ENCODE measurements at places on chromosomes 2 and 18.

- DNase-seq: no peak
Observed at GRCh38 chr2:217479566-217479965, 523.2 kb downstream of the TNS1 start.

- no peak for DNase-seq
Observed at GRCh38 chr2:239910404-239910803, 114.7 kb downstream of the NDUFA10 start.

- DNase-seq: no peak
Observed at GRCh38 chr2:71787476-71788185, 334.3 kb downstream of the DYSF start.

GRCh38 chr2:149122516-149122915 is 84.0 kb downstream of the LYPD6B start:
- DNase-seq: no peak

- DNase-seq: no peak
Observed at GRCh38 chr2:132731441-132731840, 61.4 kb upstream of the LYPD1 start.

DNA sequence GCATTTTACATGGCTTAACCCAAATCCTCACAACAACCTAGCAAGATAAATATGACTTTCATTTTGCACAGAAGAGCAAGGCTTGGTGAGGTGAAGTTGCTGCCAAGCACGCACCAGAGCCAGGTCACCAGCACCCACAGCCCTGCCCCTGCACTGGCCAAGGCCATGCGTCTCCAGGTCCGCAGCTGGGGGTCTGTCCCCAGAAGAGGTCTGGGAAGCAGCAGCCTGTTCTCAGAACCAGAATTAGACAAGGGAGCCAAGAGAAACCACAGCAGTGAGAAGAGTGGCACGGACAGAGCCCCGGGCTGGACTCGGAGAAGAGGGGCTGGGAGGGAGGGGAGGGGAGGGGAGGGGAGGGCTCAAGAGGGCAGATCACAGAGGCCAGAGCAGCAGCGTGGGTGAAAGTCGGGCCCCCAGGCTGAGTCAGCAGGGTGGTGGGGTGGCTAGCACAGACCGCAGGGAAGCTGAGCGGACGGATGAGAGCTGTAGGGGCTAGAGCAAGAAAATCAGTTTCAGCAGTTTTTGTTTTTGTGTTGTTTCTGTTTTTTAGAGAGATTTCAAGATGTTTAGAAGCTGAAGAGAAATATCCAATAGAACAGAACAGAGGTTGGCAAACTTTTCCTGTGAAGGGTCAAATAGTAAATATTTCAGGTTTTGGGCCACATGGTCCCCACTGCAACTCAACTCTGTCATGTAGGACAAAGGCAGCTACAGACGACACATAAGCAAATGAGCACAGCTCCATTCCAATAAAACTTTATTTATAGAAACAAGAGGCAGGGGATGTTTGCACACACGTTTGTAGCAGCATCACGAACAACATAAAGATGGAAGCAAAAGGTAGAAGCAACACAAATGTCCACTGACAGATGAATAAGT is 7.4 kb upstream of the MTERF4 start:
- DNase-seq: no peak

DNA sequence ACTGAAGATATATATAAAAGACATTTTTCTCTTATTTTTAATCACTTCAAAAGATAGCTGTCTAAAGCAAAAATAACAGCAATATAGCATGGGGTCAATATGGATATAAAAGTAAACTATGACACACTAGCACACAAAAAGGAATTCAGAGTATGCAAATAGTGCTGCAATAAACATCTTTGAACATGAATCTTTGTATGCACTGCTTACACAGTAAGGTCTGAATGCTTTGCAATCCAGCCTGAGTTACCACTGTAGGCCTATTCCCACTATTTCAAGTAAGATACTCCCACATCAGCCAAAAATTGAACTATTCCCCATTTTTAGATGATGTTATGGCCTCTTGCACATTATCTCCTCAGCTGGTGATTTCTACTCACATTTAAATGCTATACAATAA is 27.4 kb upstream of the ERCC3 start:
- no peak for DNase-seq

- DNase-seq: no peak
Observed at GRCh38 chr18:72325307-72325706, 218.8 kb downstream of the CBLN2 start.

DNA sequence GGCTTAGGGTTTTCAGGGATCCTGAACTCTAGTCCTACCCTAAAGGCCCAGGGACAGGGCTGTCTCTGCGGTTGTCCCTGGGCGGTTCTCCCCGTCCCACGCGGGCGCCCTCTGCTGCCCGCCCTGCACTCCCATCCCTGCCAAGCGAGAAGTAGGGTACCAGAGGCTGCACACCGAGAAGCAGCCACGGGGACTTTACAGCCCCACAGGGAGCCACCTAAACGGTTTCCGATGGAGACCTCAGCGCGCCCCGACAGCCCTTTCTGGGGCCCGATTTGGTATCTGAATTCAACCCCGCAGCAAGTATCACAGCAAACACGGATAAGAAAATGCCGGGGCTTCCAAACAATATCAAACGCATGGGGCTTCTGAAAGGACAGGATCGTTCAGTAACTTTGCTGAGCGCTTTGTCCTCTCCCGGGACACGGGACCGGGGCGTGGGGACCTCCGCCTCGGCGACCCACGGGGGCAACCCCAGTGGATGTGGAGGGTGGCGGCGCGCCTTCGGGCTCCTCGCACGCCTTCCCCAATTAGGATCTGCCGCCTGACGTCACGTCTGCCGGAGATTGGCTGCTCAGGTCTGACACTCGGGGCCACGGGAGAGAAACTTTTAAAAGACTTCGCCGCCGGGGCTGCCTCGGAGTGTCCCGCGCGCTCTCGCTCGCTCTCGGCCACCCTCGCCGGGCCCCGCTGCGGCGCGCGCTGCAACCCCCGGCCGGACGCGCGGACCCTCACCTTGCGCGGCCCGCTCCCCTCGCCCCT is at the start of gene LTBP1:
LTBP1 (plus strand) TSS at position 640 of the 762 bp plus-strand sequence. CDS start 372 bp downstream, outside the sequence.
- DNase-seq: no peak

DNA sequence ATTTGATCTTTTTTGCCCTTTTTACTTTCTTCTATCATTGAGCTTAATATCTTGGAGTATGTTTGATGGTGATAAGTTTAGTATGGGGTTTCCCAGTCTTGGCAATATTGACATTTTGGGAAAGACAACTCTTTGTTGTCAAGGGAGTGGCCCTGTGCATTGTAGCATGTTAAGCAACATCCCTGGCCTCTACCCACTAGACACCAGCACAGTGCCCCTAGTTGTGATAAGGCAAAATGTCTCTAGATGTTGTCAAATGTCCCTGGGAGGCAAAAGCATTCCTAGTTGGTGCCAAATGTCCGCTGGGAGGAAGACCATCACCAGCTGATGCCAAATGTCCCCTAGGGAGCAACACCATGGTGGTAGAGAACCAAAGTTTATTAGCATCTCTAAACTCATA is 28.2 kb downstream of the GULP1 start:
- no peak for DNase-seq

GRCh38 chr2:74037379-74037860 is 52.7 kb downstream of the TET3 start:
- no peak for DNase-seq

GRCh38 chr2:38514603-38515154 is 88.0 kb downstream of the HNRNPLL start:
- no peak for DNase-seq

DNA sequence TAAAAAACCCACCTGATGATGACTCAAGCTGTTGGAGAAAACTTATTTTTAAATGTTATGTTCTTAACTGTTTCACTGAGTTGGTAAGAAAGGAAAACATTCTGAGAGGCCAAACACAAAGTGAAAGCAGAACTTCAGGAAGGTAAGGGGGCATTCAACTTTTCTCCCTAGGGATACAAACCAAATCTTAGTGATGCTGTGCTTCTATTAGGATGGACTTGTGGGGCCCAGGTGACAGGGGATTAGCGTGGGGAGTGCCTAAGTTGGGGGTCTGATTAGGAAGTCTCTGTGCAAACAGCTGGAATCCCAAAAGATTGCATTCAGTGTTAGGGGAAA is 18.5 kb downstream of the PDCL3 start:
- no peak for DNase-seq

- DNase-seq: no peak
Observed at GRCh38 chr18:46098616-46098933, 479 bp upstream of the ATP5F1A start.

DNA sequence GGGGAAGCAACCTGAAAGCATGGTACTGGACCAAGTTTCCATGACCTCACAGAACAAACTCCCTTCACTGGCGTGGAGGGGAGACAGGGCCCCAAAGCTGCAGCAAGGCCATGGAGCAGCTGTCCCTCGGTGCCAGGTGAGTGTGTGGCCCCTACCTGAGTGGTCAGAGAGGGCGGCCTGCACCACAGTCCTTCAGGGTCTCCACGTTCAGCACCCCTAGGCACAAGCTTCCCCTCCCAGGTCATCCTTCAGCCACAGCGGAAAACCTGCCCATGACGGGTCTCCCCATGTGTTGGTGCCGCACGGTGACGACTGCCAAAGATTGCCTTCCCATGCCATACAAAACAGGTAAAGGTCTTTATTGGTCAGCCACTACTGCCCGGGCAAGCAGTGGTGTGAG is 201.6 kb downstream of the MGAT5 start:
- DNase-seq: no peak

- no peak for DNase-seq
Observed at GRCh38 chr2:20384953-20385352, 34.3 kb upstream of the PUM2 start.

DNA sequence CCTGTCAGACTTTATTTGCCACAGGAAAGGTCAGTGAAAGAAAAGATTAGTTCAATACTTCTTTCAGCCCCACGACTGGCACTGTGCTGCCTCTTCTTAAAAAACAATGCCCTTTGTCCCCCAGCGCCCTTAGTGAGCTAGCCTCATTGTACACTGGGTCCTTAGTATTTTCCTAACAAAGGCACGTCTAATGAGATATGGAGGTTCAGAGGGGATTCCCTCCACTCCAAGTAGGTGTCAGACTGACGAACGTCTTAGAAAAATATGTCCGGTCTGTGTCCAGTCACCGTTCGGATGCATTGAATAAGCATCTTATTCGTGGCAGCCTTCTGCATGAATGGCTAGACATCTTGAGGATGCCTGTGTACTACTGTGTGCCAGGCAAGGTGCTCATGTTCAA is 1.1 kb downstream of the FECH start:
- no peak for DNase-seq

- no peak for DNase-seq
Observed at GRCh38 chr18:9191658-9192256, 55.2 kb downstream of the ANKRD12 start.

- DNase-seq: no peak
Observed at GRCh38 chr2:84435345-84436025, 23.6 kb downstream of the SUCLG1 start.

DNA sequence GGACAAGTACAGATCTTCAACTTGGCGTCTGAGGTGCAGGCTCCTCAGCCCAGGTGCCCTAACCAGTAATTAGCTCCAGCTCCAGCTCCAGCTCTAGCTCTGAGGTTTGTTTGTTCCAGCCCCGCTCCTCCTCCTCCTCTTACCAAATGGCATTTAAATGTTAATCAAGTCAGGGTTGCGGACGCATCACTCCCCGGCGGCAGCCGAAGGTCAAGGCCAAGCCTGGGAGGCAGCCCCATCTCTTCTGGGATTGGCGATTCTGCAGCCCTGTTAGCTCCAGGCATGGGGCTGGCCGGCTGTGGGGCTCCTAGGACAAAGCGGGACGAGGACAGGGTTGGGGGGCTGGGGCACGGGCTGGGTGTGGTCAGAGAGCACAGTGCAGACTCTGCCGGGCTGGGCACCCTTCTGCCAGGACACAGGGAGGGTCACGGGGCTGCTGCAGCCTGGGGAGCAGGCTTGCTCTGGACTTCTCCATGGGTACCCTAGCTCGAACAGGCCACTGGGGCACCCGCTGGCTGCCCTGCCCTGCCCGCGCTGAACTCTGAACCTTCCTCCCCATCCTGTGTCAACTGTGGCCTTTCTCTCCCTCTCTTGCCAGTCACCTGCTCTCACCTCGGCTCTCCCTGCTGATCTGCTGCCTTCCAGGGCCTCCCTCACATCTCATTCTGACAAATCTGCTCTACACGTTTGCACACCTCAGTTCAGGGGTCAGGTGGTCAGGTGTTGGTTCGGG is 203.3 kb downstream of the CELF4 start:
- DNase-seq: no peak

GRCh38 chr2:214904634-214905033 is 95.2 kb upstream of the BARD1 start:
- no peak for DNase-seq

DNA sequence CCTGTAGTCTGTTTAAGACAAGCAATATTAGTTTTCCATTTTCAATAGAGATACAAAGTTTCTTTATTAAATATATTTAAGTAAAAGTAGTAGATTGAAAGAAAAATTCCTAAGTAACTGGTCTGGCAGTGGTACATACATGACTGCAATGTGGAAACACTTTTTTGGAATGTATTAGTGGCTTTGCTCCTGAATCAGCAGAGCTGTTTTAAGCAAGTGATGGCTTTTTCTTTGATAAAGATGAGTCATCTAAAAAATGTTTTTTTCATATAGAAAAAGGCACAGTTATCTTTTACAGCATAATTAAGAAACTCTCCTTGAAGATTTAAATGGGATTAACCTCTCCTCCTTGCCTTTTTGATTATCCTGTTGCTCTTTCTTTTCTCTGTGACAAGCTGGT is 34.9 kb downstream of the KDM3A start:
- DNase-seq: no peak

GRCh38 chr2:10400978-10401951 is 46.9 kb downstream of the ODC1 start:
- DNase-seq: no peak

- peak; percentile 30 for DNase-seq
Observed at GRCh38 chr2:206981739-206982340, 42.5 kb downstream of the CPO start.

- DNase-seq: no peak
Observed at GRCh38 chr2:96251721-96252292, 14.0 kb downstream of the TMEM127 start.

DNA sequence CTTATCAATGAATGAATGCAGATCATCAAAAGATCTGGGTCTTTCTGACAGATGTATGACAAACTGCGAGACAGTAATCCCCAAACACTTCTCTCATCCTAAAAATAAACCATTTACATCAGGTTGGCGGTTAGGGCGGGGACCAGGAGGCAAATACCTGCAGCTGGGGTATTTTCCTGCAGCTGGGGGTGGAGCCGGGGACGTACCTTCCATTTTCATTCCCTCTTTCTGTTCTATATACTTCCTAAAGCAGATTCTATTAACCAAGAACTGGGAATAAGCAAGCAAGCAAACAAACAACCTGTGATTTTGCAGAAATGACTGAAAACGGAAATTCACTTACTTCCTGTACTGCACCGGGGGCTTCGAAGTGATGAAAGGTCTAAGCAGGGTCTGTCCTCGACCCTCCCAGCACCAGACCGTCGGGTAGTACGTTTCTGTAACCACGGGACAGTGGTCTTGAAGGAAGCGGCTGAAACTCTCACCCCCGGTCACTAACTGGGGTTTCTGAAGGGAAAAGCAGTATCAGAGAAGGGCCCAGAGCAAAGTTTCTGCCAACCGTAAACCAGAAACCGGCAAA is 1.2 kb downstream of the ABHD3 start:
- DNase-seq: no peak

DNA sequence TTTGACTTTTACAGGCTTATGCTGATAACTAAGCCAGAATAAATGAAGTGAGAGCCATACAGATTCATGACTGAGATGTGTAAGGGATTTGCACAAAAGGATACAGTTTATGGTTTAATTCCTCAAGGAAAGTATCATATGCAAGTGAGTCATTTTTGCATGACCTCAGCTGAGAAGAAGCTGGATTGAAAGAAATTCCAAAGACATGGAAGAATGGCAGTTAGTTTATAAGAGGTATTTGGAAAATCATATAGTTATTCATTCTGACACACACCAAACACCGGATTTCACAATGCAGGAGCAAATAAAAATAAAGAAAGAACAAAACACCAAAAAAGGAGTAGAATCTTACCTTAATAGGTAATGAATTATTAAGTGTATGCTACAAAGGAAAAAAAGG is 83.2 kb upstream of the RND3 start:
- DNase-seq: no peak

All from NCI-H1417 treated with DMSO at 0.1 percent for 48 hours (cell line).